Cerebellar cortex (tissue), 1 donor: ENCODE measurements at places on chromosomes 13 and 19.
A peak's percentile ranks its signal among the peaks of the same experiment; 100 is the strongest.

DNA sequence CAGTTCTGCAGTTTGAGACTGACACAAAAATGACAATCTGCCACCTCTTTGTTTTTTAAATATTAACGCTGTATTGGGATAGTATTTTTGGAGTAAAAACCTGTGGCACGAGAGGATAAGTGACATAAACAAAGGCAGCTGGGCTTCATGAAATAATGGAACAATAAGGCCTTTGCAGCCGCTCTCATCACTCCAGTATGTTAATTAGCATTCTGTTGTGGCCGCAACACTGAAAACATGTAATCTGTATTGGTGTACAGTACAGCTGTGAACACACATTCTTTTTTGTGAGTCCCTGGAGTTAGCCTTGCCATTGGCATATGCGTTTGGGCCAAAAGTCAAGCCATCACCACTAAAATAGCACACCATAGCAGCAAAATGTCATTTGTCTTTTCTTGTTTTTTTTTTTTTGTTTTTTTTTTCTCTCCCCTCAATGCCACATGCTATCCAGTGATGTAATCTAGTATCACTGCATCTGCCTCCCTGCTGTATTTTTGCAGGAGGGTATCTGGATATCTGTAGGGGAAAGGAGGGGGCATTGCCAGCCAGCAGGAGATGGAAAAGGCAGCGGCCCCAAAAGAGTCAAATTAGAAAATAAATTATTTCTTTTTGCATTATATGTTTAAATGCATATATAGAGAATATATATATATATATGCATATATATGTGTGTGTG lies 885 bp upstream of the ZNF536 start:
- no peak for DNase-seq

DNA sequence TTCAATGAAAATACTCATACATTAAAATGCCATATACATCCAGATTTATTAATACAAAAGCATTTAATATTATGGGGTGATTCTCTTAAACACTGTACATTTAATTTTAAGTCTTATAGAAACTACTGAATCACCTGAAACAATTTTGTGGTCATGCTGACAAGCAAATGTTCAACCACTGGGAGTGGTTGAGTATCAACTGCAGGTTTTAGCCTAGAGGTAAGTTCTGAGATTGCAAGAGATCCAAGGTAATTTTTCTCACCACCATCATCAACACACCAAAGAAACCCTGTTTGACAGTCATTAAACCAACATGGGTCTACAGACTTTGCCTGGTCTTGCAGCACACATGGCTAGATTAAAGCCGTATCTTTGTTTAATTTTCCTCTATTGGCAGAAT lies 196.3 kb downstream of the LHFPL6 start:
- no peak for DNase-seq

DNA sequence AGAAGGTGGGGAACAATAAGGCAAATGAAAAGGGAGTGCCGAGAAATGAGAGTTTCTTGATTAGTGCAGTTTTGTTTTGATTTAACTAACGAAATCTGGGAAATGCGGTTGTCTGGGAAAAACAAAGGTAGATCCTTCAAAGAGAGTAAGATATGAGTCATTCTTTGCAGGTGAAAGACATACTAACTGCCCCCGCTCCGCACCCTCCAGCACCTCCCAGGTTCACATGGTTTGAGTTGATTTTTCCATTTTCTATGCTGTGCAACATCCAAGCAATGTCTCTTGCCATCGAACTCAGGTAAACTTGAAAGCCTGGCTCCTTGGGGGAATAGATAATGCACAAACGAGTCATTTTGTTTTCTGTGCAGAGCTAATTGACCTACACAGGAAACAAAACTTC lies 84.1 kb upstream of the KLF12 start:
- no peak for DNase-seq

GRCh38 chr13:29543230-29544215 lies 52.0 kb downstream of the SLC7A1 start:
- DNase-seq = no peak

- DNase-seq = no peak
Observed at GRCh38 chr13:71851498-71852409, 15.2 kb downstream of the DACH1 start.

- DNase-seq = no peak
Observed at GRCh38 chr13:100842136-100842535, 167.5 kb upstream of the TMTC4 start.

GRCh38 chr13:51619614-51620013 lies 35.4 kb downstream of the WDFY2 start:
- DNase-seq = no peak

DNA sequence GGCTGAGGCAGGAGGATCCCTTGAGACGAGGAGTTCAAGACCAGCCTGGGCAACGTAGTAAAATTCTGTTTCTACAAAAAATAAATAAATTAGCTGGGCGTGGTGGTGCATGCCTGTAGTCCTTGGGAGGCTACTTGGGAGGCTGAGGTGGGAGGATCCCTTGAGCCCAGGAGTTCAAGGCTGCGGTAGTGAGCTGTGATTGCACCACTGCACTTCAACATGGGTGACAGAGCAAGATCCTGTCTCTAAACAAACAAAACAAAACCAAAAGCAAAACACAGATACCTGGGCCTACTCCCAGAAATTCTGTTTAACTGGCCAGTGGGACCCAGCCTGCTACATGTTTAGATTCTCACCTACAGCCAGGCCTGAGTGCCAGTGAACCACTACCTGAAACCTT lies 74.6 kb upstream of the MEDAG start:
- no peak for DNase-seq

DNA sequence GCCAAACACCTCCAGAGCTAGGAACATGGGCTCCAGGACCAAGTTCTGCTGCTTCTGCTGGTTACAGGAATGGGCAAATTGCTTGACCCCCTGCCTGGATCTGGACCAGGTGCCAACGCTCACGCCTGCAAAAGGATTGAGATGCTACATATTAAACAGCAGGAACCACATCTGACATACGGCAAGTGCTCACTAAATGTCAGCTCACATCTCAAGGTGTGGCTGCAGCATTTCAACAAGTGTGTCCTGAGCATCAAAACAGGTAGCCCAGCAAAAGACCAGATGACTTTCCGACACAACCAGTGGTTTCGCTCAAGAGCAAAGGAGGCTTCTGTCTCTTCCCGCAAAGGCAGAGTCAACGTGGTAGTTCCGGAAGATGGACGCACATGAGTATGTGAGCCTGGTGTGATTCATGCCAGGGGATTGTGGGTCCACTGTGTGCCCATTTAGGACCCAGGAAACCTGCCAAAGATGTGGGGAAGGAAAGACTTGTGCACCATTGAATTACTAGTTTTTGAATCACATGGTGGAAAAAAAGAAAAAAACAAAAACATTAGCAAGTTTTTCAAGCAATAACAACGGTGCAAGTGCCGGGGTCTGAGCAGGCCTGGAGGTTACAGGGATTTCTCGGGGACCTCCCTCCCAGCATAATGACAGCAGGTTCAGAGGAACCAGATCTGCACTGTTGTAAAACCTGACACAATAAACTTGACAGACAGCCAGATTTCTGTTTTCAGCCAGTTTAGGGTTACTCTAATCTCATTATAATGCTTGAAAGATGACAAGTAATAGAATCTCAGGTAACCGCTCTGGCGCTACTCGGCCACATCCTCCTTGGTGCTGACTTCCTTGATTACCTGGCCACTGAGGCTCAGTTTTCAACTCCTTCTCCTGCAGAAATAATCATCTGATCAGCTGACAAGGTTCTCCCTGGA lies 77.9 kb downstream of the SOX1 start:
- no peak for DNase-seq

- DNase-seq = no peak
Observed at GRCh38 chr13:97474349-97474980, 40.5 kb downstream of the RAP2A start.

- DNase-seq = peak; percentile 27
Observed at GRCh38 chr13:97224544-97225300, 2.6 kb downstream of the MBNL2 start.

DNA sequence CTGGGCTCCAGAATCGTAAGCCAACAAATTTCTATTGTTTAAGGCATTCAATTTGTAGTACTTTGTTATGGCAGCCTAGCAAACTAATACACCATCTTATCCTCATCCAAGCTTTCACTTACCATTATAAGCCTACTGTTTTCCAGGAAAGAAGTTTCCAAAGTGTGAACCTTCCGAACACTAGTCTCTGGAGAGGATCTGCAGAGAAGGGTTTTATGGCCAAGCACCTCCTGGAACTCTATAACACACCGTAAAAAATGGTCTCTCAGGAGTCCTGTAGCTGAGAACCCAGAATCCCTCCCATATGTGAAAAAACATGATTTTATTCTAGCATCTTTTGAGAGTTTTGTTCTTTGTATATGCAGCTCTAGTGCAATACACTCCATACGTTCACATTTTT lies 142.1 kb downstream of the POSTN start:
- no peak for DNase-seq

- DNase-seq = no peak
Observed at GRCh38 chr13:58667096-58667495, 1035.6 kb downstream of the PCDH17 start.

GRCh38 chr13:62210951-62211350 lies 795.3 kb upstream of the PCDH20 start:
- no peak for DNase-seq

DNA sequence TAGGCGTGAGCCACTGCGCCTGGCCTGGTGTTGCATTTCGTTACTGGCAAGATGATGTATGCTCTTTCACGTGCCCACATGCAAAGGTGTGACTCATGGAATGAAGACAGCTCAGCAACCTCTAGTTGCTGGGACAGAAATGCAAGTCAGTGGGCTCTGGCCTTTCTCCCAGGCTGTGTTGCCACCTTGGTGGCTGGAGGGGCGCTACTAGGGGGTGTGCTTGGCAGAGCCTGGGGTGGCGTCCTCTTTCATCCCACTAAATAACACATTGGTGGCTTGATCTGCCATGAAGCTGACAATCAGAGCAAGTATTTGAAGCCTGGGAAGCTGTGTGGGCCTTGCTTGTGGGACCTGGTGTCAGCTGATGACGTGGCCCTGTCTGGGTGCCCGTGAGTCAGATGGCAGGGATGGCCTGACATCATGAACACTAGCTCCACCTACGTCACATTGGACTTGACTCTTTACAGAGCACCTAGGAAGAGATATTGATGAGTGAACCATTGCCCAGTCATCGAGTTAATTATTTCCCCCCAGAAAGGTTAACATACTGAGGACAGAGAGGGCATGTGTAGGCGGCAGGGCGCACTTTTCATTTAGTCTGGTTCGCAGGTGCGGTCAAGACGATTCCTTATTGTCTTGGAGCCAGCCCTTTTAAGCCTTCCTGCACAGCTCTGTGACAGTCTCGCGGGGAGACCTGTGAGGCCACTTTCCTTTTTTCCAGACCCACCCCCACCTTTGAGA lies 154.2 kb downstream of the TM9SF2 start:
- DNase-seq = peak; percentile 66

DNA sequence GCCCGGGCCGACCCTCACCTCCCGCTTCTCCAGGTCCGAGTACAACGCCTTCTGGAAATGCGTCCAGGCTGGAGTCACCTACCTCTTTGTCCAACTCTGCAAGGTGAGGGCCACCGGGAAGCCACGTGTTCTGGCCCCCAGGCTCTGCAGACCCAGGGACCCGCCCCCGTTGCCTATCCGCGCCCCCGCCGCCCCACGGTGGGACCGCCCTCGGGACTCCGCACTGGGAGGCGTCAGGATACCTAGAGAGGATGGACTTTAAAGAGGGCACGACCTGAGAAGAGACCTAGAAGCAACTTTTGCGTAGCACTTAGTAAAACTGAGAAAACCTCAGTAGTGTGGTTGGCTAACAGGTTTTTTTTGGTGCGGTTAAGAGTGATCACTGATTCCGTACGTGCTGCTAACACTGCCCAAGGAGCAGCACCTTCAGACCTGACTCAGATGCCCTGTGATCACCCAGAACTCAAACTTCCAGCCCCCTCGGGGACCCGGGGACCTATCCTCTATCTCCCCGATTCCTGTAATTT lies 492 bp downstream of the TMEM147 start:
- no peak for DNase-seq

DNA sequence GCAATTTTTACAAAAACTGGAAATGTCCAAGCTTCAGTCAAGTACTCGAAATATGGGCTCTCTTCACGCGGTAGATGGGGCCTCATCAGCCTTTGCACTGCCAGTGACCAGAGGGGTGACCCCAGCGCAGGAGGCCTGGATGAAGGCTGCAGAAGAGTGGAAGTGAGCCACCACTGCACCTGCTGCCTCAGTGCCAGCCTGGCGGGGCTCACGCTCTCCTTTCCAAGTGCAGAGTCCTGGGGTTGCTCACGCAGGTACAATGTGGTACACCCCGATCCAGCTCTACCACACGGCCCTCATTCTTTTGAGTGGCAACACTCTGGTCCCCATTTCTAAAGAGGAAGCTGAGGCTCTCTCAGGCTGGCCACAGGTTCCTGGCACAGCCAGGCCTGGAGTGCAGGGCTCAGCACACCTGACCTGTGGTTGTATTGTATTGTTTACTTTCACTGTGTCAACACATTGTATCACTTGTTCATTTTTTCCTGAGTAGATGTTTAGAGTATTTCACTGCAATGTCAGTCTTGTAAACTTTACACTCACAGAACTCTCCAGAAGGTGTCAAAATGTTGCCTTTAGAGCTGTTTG lies 97.3 kb upstream of the SOX1 start:
- DNase-seq = no peak

- no peak for DNase-seq
Observed at GRCh38 chr13:111156421-111156820, 41.3 kb downstream of the ARHGEF7 start.

DNA sequence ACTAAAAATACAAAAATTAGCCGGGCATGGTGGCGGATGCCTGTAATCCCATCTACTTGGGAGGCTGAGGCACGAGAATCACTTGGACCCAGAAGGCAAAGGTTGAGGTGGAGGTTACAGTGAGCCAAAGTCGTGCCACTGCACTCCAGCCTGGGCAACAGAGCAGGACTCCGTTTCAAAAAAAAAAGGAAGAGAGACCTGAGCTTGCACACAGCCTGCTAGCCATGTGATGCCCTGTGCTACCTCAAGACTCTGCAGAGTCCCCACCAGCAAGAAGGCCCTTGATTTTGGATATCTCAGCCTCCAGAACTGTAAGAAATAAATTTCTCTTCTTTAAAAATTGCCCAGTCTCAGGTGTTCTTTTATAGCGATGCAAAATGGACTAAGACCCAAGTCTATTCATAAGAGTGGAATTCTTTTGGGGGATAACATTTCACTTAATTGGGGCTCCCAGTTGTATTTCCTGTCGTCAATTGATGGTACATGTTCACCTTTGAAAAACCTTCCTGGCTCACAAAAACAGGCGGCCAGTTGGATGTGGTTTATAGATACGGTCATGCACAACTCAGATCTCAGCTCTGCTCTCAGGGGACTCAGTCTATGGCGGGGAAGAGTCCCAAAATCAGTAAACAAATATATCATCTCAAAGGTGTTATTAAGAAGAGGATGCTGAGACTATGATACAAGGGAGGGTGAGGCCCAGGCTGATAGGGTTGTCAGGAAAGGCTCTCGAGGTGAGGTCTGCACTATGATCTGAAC lies 2.4 kb upstream of the CHERP start:
- no peak for DNase-seq

- peak; percentile 12 for DNase-seq
Observed at GRCh38 chr13:75194717-75195462, 287.1 kb downstream of the TBC1D4 start.
